Stimulated activated CD8-positive, alpha-beta memory T cell treated with anti-CD3 and anti-CD28 coated beads, Interleukin-4, amount 100 ng/mL, for 4 hours (primary cell): ENCODE measurements at places on chromosomes 6 and 20.

DNA sequence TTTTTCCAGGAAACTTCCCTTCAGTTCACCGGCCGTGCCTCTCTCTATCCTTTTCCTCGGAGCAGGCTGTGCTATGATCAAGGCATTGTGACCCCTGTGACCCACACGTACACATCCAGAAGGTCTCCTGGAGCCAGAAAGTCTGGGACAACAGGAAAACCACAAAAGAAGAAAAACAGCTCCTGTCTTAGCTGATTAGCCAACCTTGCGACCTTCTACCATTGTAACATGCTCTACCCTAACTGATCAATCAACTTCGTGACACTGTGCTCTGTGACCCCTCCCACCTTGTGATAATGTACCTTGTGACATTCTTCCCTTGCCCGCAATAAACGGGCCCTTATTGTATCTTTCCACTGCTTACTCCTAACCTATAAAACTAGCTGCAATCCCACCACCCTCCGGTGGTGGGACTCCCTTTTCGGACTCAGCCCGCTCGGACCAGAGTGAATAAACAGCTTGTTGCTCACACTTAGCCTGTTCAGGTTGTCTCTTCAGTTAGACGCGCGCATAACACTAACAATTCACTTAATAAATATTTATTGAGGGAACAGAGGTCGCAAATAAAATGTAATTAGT is 24.2 kb downstream of the ZNF311 start:
- no peak for DNase-seq

DNA sequence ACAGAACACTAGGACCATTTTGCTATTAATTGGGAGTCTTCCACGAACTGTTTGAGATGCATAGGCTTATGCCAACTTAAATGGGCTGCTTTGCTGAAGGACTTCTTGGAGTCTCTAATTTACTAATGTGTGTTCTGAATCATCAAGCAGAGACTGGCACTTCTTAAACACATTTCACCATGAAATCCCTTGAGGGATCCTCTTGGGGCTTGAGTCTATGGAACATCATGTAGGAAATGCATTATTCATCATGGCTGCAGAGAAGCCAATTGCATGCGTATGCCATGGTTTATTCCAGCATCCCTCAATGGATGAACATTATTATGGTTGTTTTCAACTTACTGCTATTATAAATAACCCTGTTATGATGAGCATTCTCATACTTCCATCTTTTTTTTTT is 73.4 kb downstream of the FGD2 start:
- no peak for DNase-seq

GRCh38 chr6:15305496-15305895 is 59.6 kb downstream of the JARID2 start:
- no peak for DNase-seq

GRCh38 chr6:125811259-125811658 is 20.5 kb downstream of the NCOA7 start:
- no peak for DNase-seq

DNA sequence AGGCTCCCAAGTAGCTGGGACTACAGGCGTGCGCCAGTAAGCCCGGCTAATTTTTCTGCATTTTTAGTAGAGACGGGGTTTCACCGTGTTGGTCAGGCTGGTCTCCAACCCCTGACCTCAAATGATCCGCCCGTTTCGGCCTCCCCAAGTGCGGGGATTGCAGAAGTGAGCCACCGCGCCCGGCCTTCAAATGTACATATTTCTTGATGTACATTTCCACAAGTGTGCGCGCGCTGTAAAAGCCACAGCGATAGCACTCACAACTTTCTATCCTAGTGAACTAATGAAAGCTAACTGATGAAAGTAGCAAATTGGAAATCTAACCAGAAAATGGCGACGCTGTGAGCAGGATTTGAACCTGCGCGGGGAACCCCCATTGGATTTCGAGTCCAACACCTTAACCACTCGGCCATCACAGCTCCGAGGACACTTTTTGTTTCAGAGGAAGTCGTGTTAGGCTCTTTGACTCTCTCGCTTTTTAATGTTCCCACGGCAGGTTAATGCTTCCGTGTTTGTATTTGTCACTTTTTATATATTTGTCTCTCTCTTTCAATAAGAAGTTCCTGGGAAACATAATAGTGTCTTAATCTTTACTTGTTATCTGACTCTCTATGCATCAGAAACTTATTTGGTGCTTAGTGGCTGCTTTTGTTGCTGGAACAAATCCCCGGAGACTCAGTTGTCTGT is 199.4 kb upstream of the ZNF184 start:
- no peak for DNase-seq

DNA sequence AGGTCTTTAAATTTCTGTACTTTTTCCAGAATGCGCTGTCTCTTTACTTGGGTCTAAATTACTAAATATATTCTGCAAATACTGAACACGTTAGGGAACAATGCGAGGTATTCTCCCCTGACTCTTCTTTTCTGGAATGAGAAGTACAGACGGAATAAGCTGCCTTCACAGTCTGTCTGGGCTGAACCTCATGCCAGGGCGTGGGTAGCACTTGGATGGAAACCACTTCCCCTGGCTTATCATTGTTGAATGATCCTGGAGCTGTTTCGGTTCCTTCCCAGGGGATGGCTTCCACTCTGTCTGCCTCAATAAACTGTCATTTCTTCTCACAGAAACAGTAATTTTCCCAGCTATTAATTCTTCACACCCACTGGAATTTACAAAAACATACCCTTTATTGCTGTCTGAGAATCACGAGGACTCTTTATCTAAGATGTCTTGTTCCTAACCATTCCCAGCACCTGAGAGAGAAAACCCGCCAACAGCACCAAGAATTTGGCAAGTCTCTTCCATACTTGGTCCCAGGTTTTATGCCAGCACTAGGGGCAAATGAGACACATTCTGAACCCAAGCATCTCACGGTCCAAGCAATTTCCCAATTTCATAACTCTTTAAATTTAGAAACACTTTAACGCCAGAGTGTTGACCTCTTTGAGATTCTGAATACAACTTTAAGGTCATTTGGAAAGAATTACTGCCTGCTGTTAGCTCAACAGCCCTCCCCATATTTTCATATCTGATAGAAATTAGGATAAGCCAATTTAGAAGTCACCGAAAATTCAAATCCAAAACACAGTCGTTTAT is 43.2 kb upstream of the ADGRF5 start:
- DNase-seq: no peak

GRCh38 chr6:168103050-168103830 is 24.2 kb upstream of the FRMD1 start:
- no peak for DNase-seq

GRCh38 chr6:151225919-151226318 is 13.8 kb upstream of the AKAP12 start:
- no peak for DNase-seq

GRCh38 chr6:100952006-100952405 is 70.9 kb upstream of the ASCC3 start:
- DNase-seq: no peak

GRCh38 chr6:34018026-34018425 is 127.9 kb downstream of the GRM4 start:
- no peak for DNase-seq

GRCh38 chr20:46539113-46539512 is 11.3 kb downstream of the OCSTAMP start:
- no peak for DNase-seq

DNA sequence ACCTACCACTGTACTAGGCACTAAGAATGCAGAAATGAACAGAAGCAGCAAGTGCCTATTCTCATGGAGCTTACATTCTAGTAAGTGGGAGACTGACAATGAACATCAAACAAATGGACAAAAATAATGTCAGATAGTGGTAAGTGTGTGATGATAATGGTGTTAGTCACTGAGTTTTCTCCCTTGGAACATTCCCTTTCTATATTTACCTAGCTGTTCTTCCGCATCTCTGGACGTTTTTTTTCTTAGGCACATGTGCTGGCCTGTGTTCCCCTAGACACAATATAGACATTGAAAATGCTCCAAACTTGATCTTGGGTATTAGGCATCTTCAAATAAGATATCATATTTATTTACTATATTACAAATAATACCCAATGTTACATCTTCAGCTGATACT is 218.1 kb upstream of the GJE1 start:
- no peak for DNase-seq

GRCh38 chr20:22452442-22453011 is 131.8 kb downstream of the FOXA2 start:
- DNase-seq: no peak

DNA sequence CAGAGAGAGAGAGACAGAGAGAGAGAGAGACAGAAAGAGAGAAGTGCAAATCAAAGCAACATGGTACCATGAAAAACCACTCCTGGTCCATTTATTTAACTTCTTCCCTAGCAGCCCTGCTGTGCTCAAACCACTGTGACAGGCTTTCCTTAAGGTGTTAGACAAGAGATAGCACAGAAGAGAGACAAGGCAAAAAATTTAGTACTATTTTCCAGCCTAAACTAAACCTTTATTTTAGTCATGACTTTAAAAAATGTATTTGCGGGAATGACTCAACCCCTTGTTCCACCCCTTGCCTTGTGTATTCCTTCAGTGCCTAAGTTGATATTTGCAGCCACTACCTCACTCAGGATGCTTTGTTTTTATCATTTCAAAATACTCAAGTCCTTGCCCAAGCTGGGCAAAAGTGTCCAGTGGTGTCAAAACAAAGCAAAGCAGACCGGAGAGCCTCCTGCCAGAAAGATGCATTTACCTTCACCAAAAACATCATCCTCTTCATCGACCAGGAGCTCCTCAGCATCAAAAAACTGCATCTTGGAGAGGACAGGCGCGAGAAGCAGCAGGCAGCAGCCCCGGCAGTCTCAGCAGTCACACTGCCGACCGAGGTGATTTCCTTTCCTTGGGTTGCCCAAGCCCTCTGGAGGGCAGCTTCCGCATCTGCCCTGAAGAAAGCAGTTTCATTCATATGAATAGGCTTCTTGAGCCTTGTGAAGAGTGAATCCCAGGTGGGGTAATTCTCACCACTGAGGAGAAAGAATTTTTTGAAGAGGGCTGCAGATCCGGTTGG is at the start of gene RIPOR2:
TSS of gene RIPOR2 (minus strand) at position 595 of the 787 bp plus-strand sequence. CDS start at position 533, 62 bp downstream.
- no peak for DNase-seq

DNA sequence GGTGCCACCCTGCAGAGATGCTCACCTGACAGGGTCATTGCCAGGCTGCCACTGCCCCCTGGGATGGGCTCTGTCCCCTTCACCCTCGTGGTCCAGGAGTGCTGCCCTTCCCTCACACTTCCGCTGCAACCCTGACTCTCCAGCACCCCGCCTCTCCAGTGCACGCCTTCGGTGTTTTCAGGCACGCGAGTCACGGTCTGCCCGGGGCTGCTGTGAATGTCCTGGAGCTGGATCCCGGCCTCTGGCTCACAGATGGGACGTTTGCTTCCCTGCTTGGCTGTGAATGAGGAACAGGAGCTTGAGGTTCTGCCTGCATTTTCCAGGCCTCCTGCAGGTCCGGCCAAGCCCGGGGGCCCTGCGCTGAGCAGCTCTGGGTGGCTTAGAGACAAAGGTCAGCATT is 343.4 kb downstream of the SMOC2 start:
- DNase-seq: no peak

- no peak for DNase-seq
These were observed 13.3 kb upstream of the WTAP start for GRCh38 chr6:159713984-159714383.

DNA sequence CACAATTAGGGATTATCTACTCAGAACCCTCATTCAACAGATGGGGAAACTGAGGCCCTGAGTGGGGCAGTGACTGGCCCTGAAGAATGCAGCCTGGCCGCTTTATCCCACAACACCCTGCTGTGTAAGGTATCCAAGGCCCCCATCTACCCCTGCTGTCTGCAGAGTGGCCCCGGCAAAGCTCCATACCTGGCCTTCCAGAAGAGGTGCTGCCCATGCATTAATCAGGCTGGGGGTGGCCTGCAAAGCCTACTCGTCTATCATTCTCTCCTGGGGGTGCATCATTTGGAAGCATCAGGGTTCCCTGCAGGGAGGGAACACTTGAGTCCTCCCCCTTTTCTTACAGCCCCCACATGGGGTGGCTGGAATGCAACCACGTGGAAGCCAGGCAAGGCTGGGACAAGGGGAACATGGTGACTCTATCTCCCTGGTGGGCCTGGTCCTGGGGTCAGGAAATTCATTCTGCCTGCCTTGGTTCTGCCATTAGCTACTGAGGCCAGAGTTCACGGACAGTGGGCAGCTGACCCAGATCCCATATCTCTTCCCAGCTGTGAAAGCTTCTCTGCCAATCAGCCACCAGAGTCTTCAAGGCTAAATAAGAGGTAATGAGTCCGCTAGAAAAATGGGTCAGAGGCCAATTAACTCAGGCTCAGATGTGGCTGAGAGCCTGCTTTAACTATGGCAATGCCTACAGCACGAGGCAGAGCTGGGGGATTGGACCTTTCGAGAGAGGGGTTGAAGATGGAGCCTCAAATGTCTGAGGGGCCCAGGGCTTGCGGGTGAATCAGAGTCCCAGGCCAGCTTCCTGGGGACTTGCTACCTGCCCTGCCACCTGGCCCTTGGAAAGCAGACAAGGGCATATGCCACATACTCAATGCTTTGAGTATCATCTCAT is 72.3 kb upstream of the TOX2 start:
- no peak for DNase-seq

DNA sequence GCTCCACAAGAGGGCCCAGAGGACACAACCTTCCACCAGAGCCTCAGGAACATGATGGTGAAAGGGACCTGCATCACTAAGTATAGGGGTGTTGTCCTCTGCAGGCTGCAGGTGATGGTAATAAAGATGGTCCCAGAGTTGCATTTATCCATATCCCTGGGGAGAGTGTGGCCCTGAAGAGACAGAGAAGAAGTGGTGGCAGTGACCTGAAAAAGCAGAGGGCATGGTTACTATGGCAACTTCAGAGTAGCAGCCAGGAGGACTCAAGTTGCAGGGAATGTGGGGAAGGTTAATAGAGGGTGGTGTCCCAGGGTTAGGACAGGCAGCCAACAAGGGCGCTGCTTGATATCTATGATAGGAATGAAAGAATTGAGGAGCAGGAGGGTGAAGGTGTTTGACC is 57.1 kb downstream of the HLA-A start:
- no peak for DNase-seq

- no peak for DNase-seq
These were observed 401 bp downstream of the SLC32A1 start for GRCh38 chr20:38724626-38725147.

DNA sequence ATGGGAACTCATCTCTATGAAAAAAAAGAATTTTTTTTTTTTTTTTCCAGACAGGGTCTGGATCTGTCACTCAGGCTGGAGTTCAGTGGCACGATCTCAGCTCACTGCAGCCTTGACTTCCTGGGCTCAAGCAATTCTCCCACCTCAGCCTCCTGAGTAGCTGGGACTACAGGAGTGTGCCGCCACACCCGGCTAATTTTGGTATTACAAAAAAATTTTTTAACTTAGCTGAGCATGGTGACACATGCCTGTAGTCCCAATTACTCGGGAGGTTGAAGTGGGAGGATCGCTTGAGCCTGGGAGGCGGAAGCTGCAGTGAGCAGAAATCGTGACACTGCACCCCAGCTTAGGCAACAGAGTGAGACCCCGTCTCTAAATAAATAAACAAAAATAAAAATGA is 7.5 kb downstream of the DEF6 start:
- DNase-seq: no peak
